Stimulated activated CD8-positive, alpha-beta memory T cell treated with anti-CD3 and anti-CD28 coated beads, Interleukin-2, amount 100 ng/mL, for 48 hours (primary cell): ENCODE measurements at places on chromosomes 11 and 22.

DNA sequence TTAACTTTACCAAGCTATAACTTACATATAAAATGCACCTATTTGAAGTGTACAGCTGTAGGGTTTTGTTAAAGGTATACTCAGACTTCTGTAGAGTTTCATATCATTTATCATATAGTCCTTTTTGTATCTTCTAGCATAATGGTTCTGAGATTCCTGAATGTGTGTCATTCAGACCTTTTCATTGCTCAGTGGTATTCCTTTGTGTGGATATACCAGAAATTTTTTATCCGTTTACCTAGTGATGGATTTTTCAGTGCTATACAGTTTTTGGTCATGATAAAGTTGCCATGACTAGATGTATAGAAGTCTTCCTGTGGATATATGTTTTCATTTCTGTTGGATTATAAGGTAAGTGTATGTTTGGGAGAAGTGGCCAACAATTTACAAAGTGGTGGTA is 6.3 kb upstream of the PITPNB start:
- DNase-seq: no peak

- no peak for DNase-seq
Measured at GRCh38 chr11:3123305-3123704, 41.8 kb downstream of the OSBPL5 start.

DNA sequence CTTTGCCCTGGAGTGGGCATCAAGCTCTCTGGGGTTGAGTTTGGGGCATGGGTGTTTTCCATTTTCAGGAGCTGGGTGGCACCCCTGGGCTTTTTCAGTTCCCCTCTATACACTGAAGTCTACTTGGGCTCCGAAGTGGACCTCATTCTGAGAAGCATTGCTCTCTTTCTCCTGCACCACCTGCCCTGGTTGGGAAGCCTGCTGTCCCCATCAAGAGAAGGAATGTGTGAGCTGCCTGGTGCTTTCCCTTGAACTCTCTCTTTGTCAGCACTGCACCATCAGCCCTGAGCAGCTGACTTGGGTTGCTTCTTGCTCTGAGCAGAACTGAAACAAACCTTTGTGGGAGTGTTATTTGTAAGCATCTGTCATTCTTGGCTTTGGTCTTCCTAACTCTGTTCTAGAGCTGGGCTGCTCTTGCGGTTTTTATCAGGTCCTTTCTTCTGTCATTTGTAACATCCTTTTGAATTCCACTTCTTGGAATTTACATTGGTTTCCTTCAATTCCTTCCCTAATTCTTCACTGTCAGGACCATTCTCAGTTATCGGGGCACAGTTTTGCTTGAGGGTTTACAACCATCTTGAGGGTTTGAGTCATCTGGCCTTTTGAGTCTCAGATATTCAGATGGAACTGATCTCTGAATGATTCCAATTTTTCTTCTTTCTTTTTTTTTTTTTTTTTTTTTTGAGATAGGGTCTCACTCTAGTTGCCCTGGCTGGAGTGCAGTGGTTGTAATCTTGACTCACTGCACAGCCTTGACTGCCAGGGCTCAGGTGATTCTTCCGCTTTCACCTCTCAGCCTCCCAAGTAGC is 20.5 kb downstream of the UBE2L3 start:
- DNase-seq: peak; percentile 26

DNA sequence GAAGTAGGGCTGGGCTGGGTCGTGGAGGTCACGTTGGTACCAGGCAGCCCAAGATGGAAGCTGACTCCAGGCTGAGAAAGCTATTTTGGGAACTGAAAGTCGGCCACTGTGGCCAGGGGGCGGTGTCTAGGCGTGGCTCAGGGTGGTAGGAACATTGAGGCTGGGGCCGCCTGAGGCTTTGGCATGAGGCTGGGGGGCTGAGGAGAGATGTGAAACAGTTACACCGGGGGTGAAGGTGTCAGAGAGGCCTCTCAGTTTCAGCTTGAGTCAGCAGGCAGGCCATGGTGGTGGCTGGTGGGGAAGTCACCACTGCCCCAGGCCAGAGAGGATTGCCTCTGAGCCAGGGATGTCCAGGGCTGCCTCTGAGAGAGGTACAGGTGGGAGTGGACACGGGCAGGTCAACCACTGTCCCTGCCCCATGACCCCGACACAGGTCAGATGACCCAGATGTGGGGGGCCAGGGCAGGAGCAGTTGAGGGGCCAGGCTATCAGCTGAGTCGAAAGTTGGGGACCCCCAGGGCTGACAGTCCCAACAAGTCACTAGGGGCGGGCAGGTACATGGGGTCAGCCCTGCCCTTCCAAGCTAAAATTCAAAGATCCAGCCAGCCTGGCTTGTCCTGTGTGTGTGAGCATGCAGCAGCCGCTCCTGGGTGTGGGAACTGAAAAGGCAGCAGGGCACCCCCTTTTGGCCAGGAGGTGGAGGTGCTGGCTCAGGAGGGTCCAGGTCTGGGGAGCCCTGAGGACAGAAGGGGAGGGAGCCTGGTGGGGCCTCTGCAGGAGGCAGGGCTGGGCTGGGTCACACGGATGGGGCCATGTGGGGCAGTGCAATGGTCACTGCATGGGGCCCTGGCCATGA is 7.2 kb downstream of the KCNK7 start:
- DNase-seq: peak; percentile 71

GRCh38 chr11:11604370-11604990 is 17.3 kb downstream of the GALNT18 start:
- DNase-seq: no peak

- DNase-seq: no peak
Measured at GRCh38 chr22:18978506-18978905, 42.4 kb upstream of the PRODH start.

- DNase-seq: no peak
Measured at GRCh38 chr11:43404836-43405479, 46.2 kb downstream of the TTC17 start.

GRCh38 chr11:2797121-2797711 is 88.4 kb downstream of the CDKN1C start:
- no peak for DNase-seq

GRCh38 chr11:119114351-119114750 is 7.0 kb upstream of the HINFP start:
- DNase-seq: no peak

- DNase-seq: no peak
Measured at GRCh38 chr11:87239001-87239400, 201.3 kb downstream of the TMEM135 start.

- DNase-seq: no peak
Measured at GRCh38 chr11:108680271-108680670, 15.4 kb downstream of the DDX10 start.

DNA sequence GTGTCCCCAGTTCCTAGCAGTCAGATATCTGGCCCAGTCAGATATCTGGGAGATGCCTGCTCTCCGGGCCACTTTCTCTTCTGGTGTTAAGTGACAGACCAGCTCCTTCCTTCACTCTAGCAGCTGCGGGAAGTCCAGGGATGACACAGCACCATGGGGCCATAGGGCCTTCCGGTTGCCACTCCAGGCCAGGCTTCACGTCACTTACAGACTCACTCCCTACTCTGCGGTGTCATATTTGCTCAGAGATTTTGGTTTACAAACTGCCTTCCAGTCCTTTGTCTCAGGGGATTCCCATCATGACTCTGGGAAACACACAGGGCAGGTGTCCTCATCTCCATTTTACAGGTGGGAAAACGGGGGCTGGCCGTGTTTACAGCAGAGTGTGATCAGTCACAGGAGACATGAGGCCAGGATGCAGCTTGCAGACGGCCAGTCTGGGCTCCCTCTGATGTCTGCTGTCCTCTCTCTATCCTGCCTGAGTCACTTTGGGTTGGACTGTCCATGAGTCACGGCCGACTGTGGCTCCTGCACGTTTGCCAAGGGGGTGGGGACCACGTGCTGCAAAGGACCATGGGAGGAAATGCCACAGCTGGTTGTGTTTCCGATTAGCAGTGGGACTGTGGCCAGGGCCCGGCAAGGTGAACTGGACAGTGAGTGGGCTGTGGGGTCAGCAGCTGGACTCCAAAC is 8.2 kb upstream of the TBC1D22A start:
- DNase-seq: no peak

GRCh38 chr11:25350899-25351803 is 854.3 kb downstream of the LUZP2 start:
- DNase-seq: no peak

DNA sequence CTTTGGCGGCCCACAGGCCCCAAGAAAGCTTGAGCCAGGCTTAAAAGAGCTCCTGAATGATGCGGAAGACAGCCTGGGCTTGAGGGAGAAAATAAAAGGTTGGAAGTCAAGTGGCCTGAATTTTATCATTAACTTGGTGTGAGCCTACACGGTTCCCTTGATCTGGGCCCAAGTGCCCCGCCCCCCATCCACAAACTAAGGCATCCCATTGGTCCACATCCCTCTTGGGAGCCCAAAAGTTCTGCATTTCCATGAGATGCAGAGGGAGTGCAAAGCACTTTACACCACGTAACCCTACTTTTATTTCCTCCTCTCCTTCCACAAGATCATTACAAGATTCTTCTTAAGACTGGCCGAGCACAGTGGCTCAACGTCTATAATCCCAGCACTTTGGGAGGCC is 22.2 kb downstream of the LARGE1 start:
- no peak for DNase-seq

DNA sequence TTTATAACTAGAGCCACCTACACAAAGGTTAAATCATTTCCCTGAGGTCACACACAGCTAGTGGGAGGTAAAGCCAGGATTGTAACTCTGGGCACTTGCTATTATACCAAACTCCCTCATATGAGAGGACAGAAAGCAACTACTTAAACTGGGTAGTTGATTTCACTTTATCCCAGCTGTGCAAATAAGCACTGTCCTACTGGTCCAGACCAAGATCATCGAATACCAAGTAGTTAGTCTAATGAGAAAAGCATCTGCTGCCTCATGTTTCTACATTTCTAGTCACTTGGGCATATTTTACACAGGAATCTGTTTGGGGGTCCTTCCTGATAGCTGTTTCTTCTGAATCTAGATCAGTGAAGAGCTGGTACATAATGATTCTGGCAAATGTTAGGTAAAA is 178.6 kb upstream of the NARS2 start:
- no peak for DNase-seq

DNA sequence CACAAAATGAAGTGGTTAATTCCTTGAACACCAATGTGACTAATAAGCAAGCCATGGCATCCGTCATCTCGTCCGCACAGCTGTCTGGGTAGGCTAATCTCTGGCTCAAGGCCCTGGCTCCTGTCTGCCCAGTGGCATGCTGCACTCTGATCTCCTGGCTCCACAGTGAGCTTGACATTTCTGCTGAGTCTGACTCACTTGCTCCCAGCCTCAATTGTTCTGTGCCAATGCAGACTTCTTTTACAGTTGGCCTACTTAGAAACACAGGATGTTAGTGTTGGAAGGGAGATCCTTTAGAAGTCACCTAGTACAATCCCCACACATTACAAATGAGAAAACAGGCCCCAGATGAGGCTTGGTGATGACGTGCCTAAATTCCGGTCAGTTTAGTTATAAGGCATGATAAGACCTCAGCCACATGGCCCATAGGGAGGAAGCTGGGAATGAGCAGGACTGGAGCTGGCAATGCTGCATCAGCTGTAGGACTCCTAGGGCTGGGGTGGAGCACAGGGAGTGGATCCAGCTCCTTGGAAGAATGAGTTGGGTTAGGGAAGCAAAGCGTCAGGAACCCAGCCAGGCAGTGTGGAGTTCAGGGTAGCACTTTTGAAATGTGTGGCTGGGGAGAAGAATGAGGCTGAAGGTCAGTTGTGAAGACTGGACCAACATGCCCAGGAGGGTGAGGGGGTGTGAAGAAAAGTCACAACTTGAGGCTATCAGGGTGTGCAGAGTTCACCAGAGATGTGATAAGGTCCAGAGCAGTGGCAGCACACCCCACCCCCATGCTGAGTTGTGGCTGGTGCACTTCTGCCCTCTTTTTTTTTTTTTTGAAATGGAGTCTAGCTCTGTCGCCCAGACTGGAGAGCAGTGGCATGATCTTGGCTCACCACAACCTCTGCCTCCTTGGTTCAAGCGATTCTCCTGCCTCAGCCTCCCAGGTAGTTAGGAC is 70.2 kb upstream of the EED start:
- no peak for DNase-seq

- no peak for DNase-seq
Measured at GRCh38 chr11:85718991-85719807, 33.2 kb upstream of the CCDC89 start.

GRCh38 chr22:32489377-32489776 is 14.8 kb downstream of the FBXO7 start:
- DNase-seq: no peak

GRCh38 chr22:41598081-41598480 is 8.4 kb upstream of the PMM1 start:
- DNase-seq: no peak

- no peak for DNase-seq
Measured at GRCh38 chr11:7787239-7787638, 9.5 kb downstream of the OR5P2 start.

DNA sequence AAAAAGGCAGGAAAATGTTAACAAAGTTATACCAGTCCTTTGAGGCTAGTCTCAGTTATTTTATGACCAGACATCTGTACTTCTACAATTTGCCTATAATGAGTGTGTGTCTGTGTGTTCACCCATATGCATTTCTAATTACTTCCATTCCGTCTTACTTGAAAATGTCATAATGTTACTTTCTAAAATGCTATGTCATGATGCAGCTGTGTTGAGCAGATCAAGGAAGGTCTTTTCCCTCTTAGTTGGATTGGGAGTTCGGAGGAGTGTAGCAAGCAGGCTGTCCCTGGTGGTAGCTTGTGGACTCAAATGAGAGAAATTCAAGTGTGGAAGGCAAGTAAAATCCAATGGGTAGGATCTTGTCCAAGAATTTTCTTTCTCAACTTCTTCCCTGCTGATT is 3.0 kb downstream of the SNX19 start:
- DNase-seq: no peak

DNA sequence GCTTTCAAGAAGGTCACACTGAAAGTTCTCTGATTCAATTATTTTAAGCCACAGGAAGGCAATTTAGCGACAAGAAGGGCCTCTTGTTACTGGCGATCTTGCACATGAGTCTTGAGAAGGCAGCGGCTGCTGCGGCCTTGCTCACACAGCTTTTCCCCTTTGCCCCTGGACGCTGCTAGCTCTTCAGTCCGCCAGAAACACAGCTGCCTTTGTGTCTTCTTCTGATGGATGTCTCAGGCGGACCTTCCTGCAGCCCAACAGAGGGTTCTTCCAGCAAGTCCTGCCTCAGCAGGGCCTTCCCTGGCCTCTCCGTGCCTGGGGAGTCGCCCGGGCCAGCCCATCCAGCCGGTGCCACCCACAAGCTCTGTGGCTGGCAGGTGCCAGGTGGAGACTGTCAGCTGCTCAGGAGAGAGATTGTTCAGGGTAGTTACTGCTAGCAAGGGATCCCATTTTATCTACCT is 59.4 kb downstream of the PKNOX2 start:
- no peak for DNase-seq
